ENCODE measurements at places on chromosomes 16 and 17.

DNA sequence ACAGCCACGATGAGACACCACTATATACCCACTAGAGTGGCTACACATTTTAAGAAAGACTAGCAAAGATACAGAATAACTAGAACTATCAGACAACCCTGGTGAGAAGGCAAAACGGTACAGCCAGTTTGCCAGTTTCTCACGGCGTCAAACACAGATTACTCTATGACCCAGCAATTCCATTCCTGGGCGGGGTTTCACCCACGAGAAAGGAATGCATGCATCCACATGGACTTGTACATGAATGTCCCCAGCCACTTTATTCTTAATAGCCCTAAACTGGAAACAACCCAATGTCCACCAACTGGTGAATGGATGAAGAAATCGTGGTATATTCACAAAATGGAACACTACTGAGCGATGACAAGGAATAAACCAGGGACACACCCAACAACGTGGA lies 74.5 kb downstream of the MYH10 start:
- peak; percentile 4 for DNase-seq

- DNase-seq, result no peak
Measured at GRCh38 chr16:57606147-57606846, 22.1 kb upstream of the ADGRG1 start.

- no peak for DNase-seq
Measured at GRCh38 chr17:10458701-10459100, 10.7 kb downstream of the MYH4 start.

- no peak for DNase-seq
Measured at GRCh38 chr17:50110591-50111349, 15.6 kb downstream of the PDK2 start.

DNA sequence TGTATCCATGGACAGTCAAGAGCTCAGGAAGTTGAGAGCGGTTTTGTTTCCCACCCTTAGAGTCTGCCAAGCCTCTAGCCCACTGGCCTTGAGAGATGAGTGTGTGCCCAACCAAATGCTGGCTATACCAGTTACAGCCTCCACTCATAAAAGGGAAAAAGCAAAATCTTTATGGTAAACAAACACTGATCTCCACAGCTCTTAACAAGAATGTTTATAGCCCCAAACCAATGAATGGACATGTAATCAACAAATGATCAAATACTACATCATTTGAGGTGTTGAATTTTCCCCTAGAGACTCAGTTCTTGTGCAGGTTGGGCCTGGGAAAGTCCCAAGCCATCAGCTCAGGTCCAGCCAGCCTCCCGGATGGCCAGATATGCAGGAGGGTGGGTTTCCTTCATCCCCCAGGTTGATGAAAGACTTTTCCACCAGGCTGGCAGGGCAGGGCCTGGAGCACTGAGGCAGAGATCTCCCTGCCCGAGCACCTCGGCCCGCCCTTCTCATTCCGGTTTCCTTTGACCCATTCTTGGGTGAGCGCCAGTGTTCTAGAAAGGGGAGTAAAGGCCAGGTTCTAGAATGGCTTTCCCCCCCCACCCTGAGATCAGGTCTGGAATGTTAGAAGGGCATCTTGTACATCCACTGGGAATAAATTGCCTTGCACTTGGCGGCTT lies 3.9 kb upstream of the EFTUD2 start:
- no peak for DNase-seq

- no peak for DNase-seq
Measured at GRCh38 chr17:62794666-62794971, 13.5 kb downstream of the MARCHF10 start.

DNA sequence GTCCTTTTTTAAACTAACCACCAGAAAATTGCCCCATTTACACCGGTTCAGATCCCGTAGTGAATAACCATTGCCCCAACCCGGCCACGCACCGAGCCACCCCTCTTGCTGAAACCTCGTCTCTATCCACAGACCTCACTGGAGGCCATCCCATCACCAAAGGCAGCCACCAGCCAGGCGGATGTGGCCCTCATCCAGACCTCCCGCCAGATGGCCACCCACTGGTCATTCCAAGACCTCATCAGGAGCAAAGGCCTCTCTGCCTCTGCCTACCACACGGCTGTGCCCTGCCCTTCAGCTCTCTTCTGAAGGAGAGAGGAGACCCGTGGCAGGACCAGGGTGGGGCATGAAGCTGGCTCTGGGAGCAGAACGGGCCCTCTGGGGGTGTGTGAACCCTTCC lies 38.2 kb upstream of the CDH5 start:
- DNase-seq, result no peak

- peak; percentile 7 for DNase-seq
Measured at GRCh38 chr16:84143784-84144199, 1.2 kb downstream of the HSDL1 start.

GRCh38 chr17:40224718-40225550 lies 5.8 kb downstream of the WIPF2 start:
- peak; percentile 76 for DNase-seq

GRCh38 chr17:13597723-13598347 lies 3.9 kb downstream of the HS3ST3A1 start:
- DNase-seq, result peak; percentile 75

- no peak for DNase-seq
Measured at GRCh38 chr16:20937736-20938135, 37.2 kb downstream of the LYRM1 start.

- peak; percentile 21 for DNase-seq
Measured at GRCh38 chr17:28372203-28372944, 880 bp downstream of the SARM1 start.

DNA sequence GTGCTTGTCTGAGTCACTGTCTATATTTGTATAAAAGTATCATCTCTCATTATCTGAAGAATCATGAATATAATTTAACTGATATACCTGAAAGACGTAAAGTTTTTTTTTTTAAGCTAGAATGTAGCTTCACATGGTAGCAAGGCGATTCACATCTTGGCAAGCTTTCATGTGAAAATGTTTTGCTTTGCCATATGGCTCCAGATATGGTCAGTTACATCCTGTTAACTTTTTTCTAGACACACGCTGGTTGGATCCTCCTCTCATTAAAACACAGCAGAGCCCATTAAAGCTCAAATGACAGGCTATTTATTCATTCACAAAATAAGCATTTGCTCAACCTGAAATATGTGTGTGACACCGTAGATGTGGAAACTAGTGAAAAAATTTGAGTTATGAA lies 412.8 kb downstream of the KIF2B start:
- DNase-seq, result no peak

GRCh38 chr17:66678827-66679226 lies 156.1 kb upstream of the CACNG5 start:
- no peak for DNase-seq

GRCh38 chr17:3857261-3858105 lies 11.4 kb upstream of the NCBP3 start:
- no peak for DNase-seq

DNA sequence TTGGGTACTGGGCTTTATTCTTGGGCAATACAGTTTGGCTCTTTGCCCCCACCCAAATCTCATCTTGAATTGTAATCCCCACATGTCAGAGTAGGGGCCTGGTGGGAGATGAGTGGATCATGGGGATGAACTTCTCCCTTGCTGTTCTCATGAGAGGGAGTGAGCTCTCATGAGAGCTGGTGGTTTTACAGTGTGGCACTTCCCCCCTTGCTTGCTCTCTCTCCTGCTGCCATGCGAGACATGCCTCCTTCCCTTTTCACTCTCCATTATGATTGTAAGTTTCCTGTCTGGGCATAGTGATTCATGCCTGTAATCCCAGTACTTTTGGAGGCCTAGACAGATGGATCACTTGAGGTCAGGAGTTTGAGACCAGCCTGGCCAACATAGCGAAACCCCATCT lies 18.1 kb upstream of the CNEP1R1 start:
- no peak for DNase-seq

- peak; percentile 83 for DNase-seq
Measured at GRCh38 chr17:3827124-3827773, 18.8 kb downstream of the NCBP3 start.

DNA sequence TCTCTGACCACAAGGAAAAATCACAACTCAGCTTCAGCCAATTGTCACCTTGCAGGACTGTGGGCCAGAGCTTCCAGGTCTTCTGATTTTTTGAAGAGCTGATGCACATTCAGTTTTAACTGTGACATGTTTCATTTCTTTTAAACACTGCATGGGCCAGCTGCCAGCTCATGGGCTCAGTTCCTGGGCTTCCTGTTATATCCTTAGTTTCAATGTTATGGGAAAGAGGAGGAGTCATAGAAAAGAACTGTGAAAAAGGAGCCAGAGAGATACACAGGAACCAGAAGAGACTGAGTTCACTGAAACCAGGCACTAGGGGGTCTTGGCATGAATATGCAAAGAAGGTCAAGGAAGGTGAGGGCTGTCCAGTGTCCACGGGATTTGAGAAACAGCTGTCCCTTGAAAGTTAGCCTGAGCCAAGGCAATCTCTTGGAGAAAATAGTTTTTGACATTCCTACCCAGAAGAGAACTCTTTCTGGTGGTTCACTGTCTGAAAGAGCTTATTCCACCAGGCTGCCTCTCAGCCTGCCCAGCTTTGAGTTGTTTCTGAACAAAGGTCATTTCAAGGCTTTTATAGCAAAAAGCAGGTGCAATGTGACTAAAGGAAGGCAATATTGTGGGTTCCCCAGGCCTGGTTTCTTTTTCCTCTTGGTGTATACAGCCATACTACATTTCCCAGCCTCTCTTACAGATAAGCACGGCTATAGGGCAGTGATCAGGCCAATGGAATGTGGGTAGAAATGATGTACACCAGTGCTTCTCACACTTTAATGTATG lies 10.5 kb downstream of the PDILT start:
- no peak for DNase-seq

DNA sequence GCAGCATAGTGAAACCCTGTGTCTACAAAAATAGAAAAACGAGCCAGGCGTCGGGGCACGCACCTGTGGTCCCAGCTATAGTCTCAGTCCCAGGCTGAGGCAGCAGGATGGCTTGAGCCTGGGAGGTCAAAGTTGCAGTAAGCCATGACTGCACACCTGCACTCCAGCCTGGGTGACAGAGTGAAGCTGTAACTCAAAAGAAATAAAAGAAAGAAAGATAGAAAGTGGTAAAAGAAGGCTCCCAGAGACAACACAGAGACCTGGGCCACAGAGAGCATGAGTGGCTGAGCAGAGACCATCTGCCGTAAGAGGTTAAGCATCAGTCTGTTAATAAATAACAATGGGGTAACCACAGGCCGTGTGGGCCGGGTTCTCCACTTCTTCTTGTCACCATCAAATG lies 15.3 kb upstream of the HEXD start:
- DNase-seq, result no peak

DNA sequence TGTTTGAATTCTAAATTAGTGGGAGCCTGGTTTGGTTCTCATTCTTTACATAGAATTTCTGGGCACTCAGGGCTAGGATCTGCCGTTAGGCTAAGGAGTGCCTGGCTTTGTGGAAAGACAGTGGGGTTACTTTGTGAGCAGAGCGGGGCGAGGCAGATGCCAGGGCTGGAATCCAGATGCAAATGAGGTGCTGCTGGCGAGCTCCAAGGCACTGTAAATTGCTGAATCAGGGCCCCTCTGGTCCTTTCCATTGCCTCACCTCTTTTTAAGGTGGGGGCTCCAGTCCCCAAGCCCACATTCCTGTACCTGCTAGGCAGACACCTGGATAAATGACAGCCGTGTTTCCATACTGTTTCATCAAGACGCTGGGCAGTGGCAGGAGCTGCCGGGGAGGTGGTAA lies 33.8 kb downstream of the PIPOX start:
- DNase-seq, result no peak

GRCh38 chr17:19578545-19578944 lies 44.9 kb downstream of the SLC47A1 start:
- DNase-seq, result no peak

DNA sequence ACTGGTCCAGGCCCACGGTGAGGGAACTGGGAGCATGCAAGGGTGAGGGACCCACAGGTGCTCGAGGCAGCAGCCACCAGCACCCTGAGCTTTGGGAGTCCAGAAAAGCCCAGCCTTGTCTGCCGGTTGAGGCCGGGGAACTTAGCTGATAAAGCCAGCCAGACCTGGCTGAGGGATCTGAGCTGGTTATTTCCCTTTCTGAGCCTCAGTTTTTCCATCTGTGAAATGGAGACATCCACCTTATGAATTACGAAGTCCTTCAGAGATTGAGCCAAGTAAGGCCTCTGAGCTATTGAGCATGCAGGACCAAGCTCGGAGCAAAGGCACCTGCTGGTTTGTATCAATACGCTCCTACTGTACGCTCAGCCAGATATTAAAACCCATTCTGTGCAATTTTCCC lies 13.8 kb downstream of the NECAB2 start:
- no peak for DNase-seq

- no peak for DNase-seq
Measured at GRCh38 chr17:27539152-27539551, 82.9 kb downstream of the KSR1 start.

GRCh38 chr17:37466471-37466870 lies 23.2 kb upstream of the DUSP14 start:
- DNase-seq, result no peak
